ENCODE measurements at places on chromosomes 1 and 21.

DNA sequence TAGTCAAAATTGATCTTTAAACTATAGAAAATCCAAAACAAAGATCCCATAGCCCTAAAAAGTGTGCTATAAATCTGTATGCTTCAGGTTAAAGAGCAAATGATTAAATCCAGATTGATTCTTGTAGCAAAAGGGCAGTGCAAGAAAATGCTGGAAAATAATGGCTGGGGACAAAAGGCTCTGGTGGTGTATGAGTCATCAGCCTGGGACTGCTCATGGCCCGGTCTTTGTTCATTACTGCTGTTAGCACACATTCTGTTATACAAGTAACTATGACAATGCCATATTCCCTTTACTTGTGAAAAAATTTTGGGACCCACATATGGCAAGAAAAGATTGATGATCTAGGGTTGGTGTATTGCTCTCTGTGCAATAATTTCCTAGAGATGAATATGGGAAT is 89.1 kb downstream of the RWDD3 start:
- DNase-seq: no peak

DNA sequence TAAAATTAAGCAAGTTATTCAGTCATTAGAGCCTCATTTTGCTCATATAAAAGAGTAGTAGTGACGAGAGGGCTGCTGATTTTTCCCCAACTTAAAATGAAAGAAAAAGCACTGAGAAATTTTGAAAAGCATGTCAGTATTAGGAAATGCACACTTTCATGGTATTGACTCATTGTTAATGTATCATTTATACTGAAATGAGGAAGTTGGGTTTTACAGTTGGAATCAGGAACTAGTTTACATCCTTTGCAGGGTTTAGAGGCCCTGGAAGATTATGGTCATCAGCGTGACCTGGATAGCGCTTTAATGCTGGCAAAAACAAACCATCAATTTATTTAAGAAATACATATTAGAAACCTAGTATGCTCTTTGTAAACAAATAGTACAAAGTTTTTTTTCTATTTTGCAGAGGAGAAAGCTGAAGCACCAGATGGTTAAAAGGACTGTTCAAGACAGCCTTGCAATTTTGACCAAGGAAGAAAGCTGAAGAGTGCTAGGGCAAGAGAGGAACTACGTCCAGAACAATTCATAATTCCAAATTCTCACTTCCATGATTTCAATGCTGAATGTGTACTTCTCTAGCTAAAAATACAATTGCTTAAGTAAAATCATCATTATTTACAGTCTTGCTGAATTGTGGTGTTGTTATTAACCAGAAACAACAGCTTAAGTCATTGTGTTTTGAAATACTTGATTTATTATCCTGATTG is 94.8 kb upstream of the SGIP1 start:
- DNase-seq: no peak

- no peak for DNase-seq
Observed at GRCh38 chr1:228345201-228345930, 61.3 kb downstream of the TRIM11 start.

GRCh38 chr21:42703965-42704364 is 50.5 kb downstream of the PDE9A start:
- DNase-seq: no peak

DNA sequence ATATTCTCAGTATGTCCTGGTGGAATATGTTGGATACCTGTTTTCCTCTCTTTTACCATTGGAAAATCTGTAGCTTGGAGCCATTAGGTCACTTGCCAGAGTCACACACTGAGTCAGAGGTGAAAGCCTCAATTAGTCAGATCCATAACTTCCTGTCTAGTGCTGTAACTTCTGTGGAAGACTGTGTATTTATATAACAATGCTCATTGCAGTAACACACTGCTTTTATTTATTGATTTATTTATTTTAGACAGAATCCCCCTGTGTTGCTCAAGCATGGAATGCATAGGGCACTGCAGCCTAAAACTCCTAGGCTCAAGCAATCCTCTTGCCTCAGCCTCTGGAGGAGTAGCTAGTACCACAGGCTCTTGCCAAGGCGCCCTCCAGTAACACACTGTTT is 1.3 kb upstream of the DOCK7 start:
- DNase-seq: no peak

DNA sequence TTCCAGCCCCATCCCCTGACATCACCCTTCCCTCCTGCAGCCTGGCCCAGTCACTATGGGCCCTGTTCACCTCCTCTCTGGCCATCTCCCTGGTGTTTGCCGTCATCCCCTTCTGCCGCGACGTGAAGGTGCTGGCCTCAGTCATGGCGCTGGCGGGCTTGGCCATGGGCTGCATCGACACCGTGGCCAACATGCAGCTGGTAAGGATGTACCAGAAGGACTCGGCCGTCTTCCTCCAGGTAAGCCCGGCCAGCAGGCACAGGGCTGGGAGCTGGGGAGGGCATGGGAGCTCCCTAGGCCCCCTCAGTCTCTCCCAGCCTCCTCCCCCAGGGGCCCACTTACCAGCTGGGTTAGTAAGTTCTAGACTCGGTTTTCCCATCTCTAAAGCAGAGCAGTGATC is 52.1 kb downstream of the ELK4 start:
- no peak for DNase-seq

DNA sequence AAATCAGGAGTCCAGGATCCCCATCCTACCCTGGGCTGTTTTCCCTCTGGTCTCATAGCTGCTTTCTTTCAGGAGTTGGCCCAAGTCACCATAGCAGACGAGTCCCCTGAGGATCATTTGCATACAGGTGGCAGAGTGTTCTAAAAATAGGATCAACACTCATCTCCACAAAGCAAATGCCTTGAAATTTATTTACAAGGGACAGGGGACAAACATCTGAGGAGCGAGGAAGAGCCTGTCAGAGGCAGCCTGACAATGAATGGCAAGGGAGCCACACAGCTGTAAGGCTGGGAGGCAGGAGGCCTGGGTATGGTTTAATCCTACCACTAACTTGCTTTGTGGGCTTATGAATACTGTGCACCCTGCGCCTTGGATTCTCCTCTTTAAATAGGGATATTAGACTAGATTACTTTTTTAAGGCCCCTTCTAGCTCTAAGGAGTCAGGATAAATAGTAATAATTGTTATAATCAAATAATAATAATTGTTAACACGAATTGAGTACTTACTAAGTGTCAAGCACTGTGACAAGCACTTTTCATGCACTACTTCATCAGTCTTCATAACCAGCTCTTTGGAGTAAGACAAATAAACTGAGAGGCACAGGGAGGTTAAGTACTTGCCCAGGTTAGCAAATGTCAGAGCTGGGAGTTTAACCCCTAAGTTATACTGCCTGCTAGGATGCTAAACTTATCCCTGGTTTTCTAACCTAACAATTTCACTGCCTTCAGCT is 34.5 kb downstream of the RAB3B start:
- DNase-seq: no peak

- no peak for DNase-seq
Observed at GRCh38 chr21:27021046-27021445, 54.2 kb upstream of the ADAMTS5 start.

DNA sequence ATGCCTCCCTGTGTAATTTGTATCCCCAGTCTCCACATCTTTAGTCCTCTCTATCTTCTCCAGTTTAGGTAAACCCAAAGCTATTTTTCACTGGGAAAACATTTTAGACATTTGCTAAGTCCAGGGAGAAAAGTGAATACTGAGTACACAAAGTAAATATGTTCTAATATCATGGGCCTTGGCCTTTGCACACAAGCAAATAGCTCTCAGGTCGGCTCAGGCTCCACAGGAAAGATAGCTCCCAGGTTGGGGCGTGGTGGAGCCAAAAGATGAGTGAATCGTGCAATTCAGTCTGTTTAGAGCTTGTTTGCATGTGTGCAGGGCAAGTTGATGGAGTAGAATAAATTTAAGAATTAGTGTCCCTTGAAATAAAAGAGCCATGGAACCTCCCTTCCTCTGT is 7.9 kb downstream of the RGSL1 start:
- no peak for DNase-seq

GRCh38 chr1:38403667-38404066 is 357.1 kb upstream of the POU3F1 start:
- no peak for DNase-seq

- DNase-seq: no peak
Observed at GRCh38 chr1:107777664-107778047, 187.3 kb downstream of the VAV3 start.

GRCh38 chr1:243748227-243748626 is 101.8 kb downstream of the AKT3 start:
- DNase-seq: no peak

DNA sequence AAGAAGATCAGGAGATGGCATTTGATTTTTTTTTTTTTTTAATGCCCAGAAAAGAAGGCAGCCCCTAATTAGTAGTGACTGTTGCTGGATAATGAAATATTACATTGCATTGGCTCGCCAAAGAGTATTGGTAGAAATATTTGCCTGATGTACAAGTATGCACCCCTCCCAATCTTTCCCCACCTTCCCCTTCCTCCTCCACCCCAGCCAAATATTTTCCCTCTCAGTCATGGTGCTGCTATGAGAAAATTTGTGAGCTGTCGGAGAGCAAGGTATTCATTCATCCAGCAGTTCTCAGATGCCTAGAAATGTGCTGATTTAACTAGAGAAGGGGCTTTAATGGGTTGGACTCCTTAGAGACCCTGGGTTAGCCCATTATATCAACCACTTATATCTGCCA is 50.5 kb upstream of the IKBKE start:
- no peak for DNase-seq

DNA sequence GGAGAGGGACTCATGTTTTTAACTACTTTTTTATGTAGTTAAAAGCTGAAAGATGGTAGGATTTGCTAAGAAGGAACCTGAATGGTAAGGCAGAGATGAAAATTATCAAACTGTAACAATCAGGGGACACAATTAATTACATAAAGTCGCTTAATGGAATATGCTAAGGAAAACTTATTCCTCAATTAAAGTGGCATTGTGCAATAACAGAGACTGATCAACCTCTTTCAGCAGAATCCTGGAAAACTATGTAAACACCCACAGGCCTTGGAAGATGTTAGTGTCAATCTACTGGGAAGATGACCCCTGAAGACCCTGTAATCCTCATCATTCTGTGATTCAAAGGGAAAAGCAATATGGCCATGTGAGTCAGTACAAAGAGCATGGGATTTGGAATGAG is 46.8 kb upstream of the NPL start:
- no peak for DNase-seq

GRCh38 chr1:205589618-205590456 is 42.0 kb downstream of the ELK4 start:
- no peak for DNase-seq

GRCh38 chr1:158998037-158998780 is 11.5 kb upstream of the IFI16 start:
- no peak for DNase-seq

DNA sequence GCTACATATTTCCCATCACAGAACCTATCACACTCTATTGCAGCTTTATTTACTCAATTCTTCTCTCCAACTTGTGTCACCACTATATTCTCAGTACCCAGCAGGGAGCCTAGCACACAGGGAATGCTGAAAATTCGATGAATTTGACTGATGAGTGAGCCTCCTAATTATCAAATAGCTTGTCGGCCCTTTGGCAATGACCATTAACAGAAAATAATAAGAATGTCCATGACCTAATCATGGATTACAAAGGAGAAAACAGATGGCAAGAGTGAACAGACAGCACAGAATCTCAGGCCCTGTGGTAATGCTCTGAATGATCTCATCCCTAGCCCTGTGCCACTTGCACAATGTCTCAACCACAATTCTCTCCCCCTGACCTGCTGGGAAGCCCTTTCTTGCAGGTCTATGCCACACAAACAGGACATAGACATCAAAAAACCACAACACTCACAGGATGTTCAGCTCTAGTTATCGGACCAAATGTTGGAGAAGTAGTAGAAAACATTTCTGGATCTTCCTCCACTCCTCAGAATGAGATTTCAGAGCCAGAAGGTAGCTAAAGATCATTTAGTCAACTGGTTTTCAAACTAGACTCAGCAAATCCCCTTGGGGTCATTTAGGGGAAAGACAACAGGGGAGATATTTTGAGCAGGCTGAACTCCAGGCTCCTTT is 68.4 kb downstream of the LUZP1 start:
- no peak for DNase-seq
